ENCODE measurements at places on chromosomes 11 and 22.
A peak's percentile ranks its signal among the peaks of the same experiment; 100 is the strongest.

- no peak for DNase-seq
These were observed 18.3 kb downstream of the AMOTL1 start for GRCh38 chr11:94786264-94787126.

- no peak for DNase-seq
These were observed 8.0 kb downstream of the PHRF1 start for GRCh38 chr11:584287-584686.

GRCh38 chr11:131640320-131640719 is 269.9 kb downstream of the NTM start:
- no peak for DNase-seq

- DNase-seq, result peak; percentile 88
These were observed 7.5 kb upstream of the SYT8 start for GRCh38 chr11:1827095-1827813.

- DNase-seq, result no peak
These were observed 80.1 kb upstream of the BIRC3 start for GRCh38 chr11:102237096-102237735.

DNA sequence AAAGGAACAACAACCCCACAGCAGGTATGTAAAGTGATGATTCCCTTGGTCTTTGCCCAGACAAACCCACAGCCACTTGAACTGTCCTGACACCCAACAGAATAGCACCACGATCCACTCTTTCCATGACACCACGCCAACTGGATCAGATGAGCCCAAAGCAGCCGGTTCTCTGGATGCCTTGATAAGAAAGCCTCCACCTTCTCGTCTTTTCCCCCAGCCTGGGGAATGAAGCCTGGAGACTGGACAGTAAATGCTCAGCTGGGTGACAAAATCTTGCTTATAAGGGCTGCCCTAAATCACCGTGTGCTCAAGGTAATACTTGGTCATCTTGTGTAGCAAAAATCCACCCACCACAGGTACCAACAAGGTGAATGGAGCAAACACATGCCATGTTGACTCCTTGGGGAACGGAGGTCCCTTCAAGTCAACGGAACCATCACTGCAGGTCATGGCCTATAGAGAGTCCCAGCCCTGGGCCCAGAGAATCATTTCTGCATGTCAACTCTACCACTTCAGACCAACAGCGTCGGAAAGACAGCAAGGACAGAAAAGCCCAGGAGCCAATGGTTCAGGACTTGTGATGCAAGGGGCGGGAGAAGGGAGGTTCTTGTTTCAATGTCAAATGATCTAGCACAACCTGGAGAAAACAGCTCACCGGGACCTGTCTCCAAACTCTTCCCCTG is 2.2 kb upstream of the MYO18B start:
- DNase-seq, result no peak

GRCh38 chr22:35812600-35812999 is 94.9 kb downstream of the APOL5 start:
- no peak for DNase-seq

DNA sequence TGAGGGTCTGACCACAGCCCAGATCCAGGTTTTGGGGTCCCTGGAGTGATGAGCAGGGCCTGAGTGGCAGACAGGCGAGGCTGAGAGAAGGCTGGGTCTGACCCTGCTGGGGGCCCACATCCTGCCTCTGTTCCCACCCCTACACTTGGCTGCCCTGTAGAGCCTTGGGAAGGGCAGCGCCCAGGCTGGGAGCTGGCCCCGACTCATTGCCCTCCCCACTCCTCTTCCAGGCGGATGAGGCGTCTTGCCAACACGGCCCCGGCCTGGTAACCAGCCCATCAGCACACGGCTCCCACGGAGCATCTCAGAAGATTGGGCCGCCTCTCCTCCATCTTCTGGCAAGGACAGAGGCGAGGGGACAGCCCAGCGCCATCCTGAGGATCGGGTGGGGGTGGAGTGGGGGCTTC is 4.9 kb downstream of the DERL3 start:
- peak; percentile 55 for DNase-seq

GRCh38 chr11:76320929-76321328 is 60.0 kb downstream of the THAP12 start:
- no peak for DNase-seq

- DNase-seq, result no peak
These were observed 65.3 kb downstream of the TBC1D22A start for GRCh38 chr22:46827781-46828180.

- DNase-seq, result no peak
These were observed 109.9 kb downstream of the DLG2 start for GRCh38 chr11:85517272-85517671.

- DNase-seq, result no peak
These were observed 21.1 kb downstream of the NCAPD3 start for GRCh38 chr11:134202661-134203060.

- DNase-seq, result no peak
These were observed 105.5 kb upstream of the TENM4 start for GRCh38 chr11:79546351-79546750.
